ENCODE measurements at places on chromosomes 5 and 9.

GRCh38 chr9:109409773-109410397 is 88.2 kb downstream of the PTPN3 start:
- no peak for DNase-seq

- no peak for DNase-seq
Measured at GRCh38 chr9:131347376-131348020, 46.4 kb upstream of the PRRC2B start.

DNA sequence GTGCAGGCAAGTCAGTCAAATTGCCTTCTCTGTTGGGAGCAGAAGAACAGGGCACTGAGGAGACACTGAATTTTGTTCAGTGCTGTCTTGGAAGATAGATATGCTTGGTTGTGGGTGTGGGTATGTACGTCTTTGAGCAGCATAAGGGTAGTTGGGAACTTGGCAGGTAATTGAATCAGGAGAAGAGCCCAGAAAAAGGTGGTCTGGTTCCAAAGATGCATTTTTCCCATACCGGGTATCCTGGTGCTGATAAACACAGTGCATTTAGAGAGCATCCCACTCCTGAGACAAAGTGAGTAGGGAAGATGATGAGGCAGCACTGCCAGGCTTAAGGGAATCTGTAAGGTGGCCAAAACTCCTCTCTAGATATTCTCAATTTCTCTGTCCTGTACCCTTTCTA is 40.6 kb downstream of the TEK start:
- no peak for DNase-seq

DNA sequence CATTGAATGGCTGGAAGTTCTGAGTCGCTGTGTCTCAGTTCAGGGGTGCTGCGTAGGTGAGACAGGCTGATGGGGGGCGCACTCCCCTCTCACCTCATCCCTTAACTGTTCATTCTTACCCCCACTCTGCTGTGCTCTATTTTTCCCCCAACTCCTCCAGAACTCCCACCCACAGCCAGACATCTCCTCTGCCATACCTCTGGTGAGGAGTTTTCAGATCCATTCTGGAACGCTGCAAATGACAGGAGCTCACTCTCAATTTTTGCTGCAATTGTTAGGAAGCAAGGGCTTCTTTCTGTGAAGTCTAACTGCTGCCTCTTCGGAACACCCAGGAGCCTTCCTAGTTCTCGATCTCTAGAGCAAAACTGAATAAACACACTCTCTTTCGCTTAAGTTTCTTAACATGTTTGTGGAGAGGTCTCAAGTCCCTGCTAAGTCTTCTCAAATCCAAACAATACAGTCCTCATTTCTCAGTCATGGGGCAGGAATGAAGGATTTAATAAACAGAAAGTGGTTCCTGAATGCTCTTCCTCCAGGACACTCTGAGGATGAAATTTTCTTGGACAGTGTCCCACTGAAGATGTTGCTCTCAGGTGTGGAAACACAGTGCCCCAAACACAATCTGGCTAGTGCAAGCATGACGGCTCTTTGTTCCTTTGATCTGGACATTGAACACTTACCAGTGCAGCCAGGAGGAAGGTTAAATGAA is 387.7 kb downstream of the KDM4C start:
- DNase-seq, result no peak

GRCh38 chr9:18543406-18544192 is 69.6 kb downstream of the ADAMTSL1 start:
- DNase-seq, result no peak

DNA sequence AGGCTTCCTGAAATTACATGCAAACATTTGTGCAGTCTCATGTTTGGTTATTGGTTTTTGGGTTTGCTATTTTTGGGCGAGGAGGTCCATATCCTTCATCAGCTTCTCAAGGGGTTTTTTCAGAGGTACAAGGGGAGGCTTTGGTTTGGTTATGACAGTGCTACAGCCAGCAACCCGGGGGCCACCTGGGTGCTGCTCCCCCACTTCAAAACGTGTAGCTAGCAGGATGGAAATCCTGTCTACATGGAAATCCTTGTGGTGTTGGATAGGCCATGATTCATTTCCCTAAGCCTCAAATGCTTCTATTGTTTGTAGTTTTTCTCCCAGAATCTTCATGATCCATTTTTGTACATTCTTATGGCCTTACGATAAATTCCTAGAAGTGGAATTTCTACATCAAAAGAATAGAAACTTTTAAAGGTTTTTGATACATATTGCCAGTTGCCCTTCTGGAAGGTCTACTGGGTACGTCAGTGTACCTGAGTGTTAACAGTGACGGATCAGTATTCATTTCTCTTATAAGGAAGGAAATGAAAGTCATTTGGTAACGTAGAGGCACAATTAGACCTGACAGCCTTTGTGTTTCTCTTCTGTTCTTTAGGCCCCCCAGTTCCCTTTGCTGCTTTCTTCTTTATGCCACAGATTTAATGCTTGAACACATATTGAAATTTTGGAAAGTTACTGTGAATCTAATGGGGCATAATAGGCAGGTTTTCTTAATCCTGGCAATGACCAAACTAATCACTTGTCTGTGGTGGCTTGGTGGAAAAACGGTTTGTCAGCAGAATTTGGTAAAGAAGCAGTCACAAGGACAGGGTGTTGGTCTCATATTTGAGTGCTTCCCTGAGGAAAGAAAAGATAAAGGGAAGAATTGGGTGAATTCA is 69.7 kb upstream of the ABL1 start:
- DNase-seq, result no peak

All from esophagus squamous epithelium (tissue), 5 donors.